ENCODE measurements at places on chromosomes 16 and 17.

GRCh38 chr17:56939869-56940484 is 20.9 kb downstream of the COIL start:
- DNase-seq, result peak; percentile 68

- DNase-seq, result peak; percentile 28
Observed at GRCh38 chr16:66274335-66275110, 92.0 kb upstream of the CDH5 start.

DNA sequence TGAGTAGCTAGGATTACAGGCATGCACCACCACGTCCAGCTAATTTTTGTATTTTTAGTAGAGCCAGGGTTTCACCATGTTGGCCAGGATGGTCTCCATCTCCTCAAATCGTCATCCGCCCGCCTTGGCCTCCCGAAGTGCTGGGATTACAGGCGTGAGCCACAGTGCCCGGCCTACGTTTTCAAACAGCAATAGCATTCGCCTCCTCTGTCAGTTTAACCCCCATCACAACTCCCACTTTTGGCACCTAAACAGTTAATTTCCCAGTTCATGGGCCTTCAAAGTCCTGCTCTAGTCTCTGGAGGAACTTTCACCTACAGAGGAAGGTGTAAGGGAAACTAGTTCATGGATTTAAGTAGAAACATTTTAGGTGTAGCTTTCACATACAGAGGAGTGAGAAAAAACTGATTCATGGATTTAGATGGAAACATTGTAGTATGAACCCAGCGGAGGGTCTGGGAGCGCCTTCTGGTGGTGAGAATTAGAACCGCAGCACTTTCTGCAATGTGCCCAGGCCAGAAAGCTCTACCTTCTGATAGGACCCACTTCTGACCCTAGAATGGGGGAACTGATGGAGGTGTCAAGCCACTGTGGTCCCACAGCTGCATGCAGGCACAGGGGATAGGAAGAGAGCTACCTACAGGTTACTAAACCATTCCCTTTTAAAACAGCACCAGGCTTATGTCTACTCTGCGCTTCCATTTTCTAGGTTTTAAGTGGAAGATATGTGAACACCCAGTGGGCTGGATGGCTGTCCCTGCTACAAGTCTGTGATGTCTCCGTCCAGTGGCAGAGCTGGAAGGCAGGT is 12.0 kb upstream of the MEOX1 start:
- peak; percentile 75 for DNase-seq

GRCh38 chr16:89955001-89955685 is 6.6 kb downstream of the DEF8 start:
- DNase-seq, result no peak

- DNase-seq, result no peak
Observed at GRCh38 chr16:4093495-4094126, 22.6 kb downstream of the ADCY9 start.

GRCh38 chr17:47404875-47405274 is 81.1 kb downstream of the EFCAB13 start:
- DNase-seq, result no peak

- no peak for DNase-seq
Observed at GRCh38 chr17:74951680-74952421, 16.2 kb downstream of the OTOP3 start.

DNA sequence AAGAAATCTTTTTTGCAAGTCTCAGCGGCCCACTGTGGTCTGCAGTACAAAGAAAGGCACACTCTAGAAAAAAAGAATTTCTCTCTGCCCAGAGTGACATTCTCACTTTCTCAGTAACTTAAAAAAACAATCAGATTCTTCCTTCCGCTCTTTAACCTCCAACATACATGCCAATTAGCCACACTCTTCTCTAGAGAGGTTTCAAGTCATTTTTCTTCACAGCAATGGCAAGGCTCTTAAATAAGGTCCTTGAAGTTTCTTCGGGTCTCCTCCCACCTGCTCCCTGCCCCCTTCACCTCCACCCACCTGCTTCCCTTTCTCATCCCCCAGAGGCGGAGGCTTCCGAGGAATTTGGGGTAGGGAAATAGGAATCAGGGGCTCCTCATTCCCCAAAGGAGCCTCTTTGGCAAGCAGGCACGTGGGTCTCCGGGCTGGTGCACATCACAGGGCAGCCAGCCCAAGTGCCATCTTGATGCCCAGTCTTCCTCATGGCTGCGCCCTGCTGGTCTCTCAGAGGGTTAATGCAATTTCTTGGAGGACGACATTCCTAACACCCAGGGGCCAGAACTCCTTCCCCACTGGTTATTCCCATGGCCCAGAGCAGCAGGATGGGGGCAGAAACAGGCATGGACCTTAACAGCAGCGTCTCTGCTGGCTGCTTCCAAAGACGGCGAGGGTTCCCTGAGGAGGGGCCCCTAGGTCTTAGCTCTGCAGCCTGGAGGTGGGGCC is 855 bp upstream of the MEOX1 start:
- DNase-seq, result peak; percentile 44

DNA sequence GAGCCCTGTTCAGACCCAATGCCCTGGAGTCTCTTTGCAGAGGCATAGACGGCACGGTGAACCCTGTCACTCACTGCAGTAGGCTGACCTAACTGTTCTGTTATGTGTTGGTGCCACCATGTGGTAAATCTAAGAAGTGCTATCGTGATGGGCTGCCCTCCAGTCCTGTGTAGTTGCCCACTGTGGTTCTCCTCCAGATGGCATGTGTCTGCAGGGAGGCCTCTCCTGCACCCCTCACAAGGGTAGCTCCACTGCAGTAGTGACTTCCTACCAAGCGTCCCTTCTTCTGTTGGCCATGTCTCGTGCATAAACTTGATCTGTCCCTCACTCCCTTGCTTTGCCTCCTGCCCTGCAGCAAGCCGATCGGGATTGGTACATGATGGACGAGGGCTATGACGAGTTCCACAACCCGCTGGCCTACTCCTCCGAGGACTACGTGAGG is 5.8 kb downstream of the DHX38 start:
- peak; percentile 66 for DNase-seq

- DNase-seq, result no peak
Observed at GRCh38 chr16:66959704-66960161, 1.3 kb upstream of the CES3 start.

GRCh38 chr16:55039931-55040330 is 109.3 kb downstream of the IRX5 start:
- no peak for DNase-seq

- no peak for DNase-seq
Observed at GRCh38 chr16:561957-562938, 2.1 kb downstream of the PRR35 start.

DNA sequence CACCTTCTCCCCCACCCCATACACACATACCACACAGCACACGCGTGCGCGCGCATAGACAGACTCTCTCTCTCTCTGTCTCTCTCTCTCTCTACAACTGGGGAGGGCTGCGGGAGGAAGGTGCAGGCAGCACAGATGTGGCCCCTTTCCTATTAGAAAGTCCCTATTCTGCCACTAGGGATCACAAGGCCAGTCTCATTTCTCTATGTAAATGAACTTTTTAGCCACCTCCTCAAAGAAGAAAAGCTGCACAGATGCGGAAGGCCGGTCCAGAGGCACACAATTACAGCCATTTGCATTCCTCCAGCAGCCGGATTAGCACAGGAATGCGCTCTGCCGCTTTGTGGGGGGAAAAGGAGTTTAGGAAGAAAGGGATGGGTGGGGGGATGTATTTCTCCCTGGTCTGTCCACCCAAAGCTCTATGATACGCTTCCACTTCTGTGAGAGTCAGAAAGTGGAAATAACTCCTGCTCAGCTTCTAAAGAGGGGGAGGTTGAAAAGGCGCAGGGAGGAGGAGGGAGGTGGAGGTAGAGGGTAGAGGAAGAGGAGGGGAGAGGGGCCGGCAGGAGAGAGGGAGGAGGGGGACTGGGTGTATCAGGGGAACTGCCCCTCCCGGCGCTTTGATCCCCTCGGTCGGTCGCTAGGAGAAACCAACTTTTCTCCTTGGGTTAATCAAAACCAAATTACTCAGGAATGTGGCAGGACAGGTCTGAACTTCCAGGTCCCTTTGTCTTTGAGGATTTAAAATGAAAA is 11.7 kb downstream of the ZFHX3 start:
- DNase-seq, result no peak

DNA sequence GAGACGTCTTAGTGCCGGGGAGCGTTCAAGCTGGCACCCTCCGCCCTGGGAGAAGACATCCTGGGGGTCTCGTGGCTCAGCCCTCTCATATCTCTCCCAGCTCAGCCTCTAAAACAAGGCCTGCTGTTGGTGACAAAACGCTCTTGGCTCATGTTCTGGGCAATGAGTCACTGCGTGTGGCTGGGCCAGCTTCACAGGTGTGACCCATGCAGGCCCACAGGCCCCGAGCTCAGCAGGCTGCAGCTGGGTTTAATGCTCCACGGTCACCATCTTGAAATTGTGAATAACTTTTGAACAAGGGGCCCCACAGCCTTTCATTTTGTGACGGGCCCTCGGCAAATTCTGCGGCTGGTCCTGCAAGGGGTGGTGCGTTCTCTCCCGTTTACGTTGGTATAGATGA is 22.4 kb downstream of the GAA start:
- no peak for DNase-seq

- DNase-seq, result no peak
Observed at GRCh38 chr17:59878624-59879023, 14.1 kb downstream of the TUBD1 start.

- no peak for DNase-seq
Observed at GRCh38 chr17:19421926-19422325, 10.9 kb downstream of the RNF112 start.

DNA sequence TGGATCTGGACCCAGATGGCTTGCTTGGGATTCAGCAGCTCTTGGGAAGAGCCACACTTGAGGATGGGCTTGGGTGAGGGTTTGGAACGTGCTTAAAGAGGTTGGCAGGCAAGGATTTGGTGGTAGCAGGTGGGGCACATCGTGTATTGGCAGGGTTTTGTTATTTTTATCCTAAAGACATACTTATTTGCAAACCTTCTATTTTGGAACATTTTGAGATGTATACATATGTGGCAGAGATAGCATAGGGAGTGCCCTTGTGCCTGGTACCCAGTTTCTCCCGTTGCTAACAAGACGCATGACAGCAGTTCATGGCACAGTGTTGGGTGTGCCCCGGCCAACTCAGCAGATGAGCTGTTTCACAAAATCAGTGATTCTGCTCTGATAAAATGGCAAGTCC is 9.1 kb downstream of the BANP start:
- DNase-seq, result no peak

GRCh38 chr16:51147776-51148677 is 3.0 kb downstream of the SALL1 start:
- no peak for DNase-seq

DNA sequence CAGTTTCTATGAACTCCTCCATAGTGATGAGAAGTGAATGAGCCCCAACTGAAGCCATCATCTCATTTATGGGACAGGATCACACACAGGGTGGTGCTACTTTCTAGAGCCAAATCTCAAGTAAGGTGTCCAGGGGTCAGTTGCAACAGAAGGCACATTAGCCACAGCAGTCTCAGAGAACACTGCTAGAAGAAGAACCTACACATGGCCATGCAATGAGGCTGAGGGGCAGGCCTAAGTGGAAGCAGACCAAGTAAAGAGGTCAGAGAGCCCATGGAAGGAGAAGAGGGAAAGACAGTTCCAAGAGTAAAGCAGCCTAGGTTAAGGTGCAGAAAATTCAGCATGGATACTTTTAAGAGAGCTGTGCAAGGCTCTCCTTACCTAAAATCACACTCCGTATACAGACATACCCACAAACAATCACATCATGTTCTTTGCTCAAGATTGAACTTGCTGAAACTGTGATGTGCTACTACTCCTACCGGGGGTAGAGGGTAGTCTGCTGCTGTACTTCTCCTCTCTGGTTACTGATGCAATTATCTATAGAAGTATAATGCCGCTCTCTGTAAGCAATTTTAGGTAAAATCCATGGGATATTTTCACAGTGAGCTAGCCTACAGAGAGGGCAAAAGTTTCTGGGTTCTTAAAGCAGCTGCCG is 1.7 kb downstream of the ABCA8 start:
- no peak for DNase-seq

DNA sequence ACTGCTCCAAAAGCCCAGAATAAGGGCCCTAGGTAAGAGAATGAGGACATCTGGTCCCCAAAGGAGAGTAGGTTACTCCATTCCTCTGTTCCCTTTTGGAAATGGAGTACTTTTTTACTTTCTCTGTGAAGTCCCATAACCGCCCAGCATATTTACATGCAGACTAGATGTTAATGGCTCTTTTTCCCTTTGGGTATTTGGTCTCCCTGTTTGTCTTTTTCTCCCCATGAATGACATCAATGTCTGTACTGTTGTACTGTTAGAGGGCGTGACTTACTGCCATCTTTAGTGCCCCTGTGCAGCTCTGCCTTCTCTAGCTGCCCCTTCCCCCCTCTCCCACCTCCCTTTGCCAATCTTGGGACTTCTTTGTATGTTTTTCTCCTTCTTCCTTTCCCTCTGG is 19.0 kb downstream of the GPR179 start:
- DNase-seq, result no peak

- DNase-seq, result peak; percentile 79
Observed at GRCh38 chr16:89422905-89423630, 67.3 kb downstream of the ANKRD11 start.

GRCh38 chr16:11670171-11671131 is 2.2 kb downstream of the SNN start:
- DNase-seq, result peak; percentile 55

DNA sequence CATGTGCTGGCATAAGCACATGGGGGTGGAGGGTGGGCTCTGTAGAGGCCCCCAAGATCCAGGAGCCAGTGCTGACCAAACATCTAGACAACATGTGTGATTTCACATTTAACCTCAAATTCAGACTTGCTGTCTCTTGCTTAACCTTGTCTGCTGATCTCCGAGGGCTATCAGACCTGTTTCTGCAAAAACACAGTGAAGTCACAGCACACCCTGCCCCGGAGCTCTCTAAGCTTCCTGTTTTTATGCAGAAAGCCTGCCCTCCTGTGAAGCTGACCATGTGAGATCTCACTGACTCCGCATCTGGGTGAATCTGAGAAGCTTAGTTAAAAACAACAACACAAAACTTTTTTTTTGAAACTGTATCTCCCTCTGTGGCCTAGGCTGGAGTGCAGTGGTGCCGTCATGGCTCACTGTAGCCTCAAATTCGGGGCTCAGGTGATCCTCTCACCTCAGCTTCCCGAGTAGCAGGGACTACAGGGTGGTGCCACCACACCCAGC is 6.6 kb upstream of the DPEP2 start:
- DNase-seq, result no peak

DNA sequence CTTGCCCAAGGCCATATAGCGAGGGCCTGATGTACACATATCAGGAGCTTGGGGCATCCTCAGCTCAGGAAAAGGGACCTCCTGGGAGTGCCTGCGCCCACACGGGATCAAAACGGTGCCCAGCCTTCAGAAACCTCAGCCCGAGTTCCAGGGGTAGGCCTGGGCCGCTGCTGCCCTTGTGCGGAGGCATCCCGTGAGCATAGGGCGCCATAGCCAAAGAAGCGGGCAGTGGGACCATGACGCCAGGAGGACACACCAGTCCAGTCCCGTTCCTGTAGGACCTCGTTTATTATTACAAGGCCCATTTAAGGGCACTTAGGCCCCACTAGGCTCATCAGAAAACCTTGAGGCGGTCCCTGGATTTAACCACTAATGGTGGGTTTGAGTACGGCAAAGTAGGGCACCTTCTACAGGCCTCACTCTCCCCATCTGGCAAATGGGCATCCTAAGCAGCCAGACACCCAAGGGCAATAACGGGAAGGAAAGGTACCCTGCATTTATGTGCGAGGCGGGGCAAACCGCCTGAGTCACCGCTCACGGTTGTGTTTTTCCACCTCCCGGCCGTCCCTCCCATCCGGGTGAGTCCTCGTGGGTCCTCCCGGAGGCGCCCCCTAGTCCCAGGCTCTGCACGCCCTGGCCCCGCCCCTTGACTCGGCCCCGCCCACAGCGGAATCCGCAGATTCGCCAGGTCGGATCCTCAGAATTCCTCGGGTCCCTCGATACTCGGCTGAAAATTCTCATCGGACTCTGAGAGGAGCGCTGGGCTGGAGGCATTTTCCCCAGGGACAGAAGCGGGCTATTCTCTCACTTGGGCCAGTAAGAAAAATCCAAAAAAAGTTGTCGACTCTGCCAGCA is 726 bp upstream of the SETD1A start:
- peak; percentile 92 for DNase-seq
